A673 (cell line): ENCODE measurements at places on chromosomes 3 and 15.

DNA sequence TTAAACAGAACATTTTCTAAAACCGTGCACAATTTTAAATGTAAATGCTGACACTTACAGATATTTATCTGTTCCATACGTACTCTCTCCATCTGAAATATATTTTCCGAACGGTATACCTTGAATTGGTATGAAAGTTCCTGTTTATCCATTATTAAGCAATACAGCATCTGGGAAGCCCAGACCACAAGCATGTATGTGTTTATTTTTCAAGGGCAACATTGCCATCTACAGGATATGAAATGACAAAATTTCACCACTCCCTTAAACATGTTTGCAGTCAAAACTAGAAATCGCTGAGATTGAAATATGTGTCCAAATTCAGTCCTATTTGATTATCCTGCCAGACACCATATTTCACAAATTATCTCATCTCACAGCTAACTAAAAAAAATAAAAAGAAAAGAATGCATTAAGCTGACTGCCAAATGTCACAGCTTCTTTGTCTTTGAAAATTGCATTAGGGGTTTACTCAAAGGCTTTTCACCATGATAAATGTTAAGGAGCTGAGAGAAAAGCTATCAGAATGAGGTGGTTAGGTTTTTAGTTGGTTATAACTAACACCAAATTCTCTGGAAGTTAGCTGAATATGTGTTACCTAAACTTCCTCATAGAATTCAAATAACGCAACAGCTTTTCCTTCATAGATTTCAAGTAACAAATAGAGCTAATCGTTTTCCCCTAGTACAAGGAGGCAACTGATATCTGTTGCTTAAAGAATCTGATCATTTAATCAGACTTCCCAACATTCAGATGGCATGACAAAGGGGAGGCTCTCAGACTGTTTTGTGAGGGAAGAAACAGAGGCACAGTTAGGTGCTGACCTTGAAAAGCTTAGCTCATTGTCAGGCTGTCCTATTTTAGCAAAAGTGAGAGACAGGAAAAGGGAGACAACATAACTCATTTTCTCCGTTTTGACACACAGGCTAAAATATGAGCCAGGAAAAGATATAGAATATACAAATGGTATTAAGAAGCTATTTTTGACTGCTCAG is 533.1 kb downstream of the TBL1XR1 start:
- DNase-seq = peak; percentile 79

GRCh38 chr3:13186435-13186815 is 113.2 kb upstream of the IQSEC1 start:
- DNase-seq = no peak

- no peak for DNase-seq
These were observed 20.0 kb downstream of the PCCB start for GRCh38 chr3:136270179-136270578.

GRCh38 chr3:60935709-60936108 is 315.5 kb downstream of the FHIT start:
- DNase-seq = no peak

- no peak for DNase-seq
These were observed 39.6 kb downstream of the RASGRF1 start for GRCh38 chr15:79051029-79051428.

DNA sequence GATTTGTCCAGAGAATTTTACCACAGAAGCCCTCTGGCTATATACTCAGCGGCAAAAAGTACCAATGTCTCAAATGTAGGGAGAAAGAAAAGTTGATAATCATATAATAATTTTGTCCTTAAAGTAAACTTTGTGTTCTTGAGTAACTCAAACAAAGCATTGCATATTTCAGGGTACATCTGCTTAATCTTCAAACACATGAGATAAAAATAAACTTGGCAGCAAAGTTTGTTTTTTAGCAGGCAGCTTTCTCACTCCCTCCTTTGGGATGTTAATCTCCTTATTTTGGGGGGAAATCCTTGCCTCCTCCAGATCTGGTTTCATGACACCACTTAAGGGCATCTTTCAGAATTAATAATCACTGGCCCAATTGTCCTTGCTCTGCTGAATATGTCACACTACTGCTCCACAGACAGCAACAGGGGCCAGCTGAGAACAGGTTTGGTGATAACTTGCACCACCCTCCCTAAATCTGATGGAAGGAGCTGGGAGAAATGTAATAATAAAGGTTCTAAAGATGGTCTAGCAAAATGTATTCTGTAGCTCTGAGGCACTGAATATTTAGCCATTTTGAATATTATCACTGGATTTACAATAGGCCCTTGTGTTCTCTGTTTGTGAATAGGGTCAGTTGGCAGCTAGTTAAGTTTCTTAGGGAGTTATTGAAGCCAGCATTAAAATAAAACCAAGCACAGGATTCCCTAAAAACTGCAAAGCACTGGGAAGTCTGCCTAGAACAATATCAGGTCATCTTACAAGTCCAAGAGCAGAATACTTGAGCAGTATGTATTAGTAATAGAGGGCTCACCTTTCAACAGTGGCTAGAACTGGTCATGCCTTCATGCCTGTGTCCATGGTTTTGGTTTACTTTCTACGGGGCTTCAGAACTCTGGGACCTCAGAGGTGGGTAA is 79.2 kb downstream of the EFL1 start:
- DNase-seq = no peak

DNA sequence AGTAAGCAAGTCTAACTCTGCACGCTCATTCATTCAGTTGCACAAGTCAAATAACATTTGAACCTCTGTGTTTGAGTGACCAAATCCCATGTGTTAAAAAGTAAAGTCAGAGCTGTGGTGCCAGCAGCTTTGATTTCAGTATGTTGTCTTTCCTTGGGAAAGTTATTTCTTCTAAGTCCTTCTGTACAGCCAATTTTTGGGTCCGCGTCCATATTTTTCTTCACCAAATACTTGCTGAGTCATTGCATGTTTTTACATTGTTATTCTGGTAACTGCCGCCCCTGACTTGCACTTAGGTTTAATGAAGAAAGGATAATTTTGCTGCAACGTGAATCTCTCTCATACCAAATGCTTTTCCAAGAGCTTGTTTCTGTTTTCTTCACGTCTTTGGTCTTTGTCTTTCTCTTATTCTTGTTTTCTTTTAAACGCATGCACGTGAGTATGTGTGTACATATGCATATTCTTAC is 56.7 kb downstream of the PLS1 start:
- no peak for DNase-seq

- DNase-seq = peak; percentile 45
These were observed 74.8 kb downstream of the TMEM39A start for GRCh38 chr3:119388577-119388976.

DNA sequence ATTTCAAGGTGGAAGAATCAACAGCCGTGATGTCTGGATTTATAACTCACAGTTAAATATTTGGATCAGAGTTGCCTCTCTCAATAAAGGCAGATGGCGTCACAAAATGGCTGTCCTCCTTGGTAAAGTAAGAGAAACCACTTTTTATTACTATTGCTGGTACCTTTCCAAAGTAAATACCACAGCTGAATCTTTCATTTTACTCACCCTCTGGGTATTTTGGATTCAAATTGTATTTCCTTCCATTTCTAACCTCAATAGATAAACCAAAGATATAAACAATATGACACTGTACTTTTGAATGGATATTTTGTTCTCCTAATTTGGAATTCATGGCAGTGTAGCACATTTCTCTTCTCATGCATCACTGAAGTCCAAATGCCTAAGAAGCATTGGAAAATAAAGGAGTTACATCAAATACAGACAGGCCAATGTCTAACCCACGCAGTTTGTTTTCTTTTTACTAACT is 29.5 kb downstream of the KLHL24 start:
- no peak for DNase-seq

DNA sequence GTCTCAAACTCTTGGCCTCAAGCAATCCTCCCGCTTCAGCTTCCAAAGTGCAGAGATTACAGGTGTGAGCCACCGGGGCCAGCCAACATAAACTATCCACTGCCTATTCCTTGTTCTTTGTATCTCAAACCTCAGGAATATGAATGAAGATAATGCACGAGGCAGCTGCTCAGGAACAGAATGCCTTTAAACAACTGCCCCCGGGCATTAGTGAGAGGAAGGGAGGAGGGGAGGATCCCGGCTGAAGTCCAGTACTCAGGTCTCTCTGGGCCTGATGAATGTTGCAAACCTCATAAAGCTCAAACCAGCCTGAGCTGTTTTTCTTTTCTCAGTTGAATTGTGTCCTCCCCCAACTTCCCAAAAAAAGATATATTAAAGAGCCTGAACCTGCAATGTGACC is 26.9 kb upstream of the MTMR14 start:
- no peak for DNase-seq
